ENCODE measurements at places on chromosomes 6 and 20.

DNA sequence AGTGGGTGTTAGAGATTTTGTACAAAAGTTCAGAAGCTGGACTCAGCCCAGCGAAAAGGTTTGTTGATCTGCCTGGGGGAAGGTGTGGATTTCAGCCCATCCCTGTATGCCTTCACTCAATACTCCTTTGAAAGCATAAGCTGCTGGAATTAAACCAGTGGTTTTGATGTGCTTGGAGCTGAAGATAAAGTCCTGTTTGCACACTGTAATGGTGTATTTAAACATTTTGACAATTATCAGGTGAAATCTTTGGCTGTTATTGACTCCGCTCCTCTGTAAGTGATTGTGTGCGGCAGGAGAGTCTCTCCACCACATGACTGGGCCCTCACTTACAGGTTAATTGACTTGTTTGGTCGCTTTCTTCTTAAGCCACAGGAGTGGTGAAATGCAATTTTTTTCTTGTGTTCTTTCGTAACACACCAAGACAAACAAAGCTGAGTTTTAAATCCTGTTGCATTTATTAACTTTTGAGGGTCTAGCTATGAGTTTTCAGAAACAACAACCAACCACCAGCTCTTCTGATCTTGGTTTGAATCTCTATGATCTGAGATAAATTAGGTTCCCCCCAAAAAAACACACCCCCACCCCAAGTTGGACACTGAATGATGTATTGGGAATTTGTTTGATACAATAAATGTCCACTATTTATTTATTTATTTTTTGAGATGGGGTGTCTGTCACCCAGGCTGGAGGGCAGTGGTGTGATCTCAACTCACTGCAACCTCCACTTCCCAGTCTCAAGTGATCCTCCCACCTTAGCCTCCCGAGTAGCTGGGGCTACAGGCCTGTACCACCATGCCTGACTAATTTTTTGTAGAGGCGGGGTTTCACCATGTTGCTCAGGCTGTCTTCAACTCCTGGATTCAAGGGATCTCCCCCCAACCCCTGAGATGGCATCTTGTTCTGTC, 46.3 kb upstream of the NCOA3 start:
- DNase-seq, result no peak

GRCh38 chr20:28562510-28562898, 2695.0 kb upstream of the DEFB115 start:
- DNase-seq, result peak; percentile 75

DNA sequence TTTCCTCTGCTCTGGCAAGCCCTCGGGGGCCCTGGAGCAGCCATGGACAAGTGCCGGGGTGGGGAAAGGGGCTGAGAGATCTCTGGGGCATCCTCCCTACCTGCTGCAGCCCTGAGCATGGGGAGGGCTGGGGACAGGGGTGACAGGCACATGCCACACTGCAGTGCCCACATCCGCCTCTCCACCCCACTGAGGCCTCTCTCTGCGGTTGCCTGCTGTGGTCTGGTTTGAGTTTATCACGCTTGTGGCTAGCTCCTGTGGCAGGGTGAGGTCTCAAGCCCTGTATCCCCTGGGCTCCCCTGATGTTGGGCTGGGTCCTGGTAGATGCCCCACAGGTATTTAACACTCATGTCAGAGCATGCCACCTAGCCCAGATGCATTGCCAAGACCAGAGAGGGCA, 52.9 kb upstream of the MLN start:
- DNase-seq, result no peak

DNA sequence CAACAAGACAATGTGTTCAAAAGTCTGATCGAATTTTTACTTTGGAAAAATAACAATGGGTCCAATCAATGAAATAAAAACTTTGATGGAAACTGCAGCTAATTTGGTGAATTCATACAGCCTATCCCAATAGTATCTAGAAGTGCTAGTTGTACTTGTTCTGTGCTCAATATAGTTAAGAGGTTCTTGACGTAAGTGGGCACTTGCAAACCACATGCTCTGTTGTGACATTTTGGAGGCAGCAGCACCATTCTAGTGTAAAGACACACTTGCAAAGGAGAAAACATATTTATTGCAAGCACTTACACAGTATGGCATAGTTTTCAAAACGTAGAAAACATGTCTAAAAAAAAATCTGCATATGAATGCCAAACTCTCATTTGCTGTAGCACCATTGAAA, 6.7 kb upstream of the KLHL31 start:
- no peak for DNase-seq

DNA sequence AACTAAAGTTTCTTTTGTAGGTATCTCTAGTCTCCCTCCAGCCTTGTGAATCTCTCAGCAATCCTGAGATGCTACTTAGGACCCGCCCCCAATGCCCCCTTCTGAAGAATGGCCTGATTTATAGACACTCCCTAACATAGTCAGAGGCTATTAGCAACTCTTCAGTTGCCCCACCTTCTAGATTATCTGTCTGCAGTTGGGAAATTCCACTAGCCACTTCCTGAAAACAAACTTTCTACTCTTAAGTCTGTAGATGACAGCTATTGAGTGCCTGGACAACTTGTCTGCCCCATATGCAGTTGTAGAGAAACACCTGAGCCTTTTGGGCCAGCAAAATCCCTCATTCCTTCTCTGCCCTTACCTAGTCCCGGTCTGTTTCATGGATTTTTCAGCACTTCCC, 188.2 kb upstream of the PREP start:
- peak; percentile 20 for DNase-seq

DNA sequence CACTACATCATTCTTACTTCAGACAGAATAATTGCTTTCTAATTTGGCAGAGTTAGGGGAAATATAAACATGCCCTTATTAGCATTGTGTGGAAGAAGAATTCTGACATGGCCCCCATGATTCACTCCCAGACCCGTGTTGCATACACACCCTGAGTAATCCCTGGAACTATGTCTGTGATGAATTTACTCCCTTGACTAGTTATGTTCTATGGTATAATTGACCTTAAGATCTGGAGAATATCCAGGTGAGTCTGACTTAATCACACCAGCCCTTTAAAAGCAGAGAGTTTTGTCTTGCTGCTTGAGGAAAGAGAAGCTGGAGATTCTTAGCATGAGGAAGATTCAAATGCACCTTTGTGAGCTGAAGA, 262.9 kb downstream of the SOX4 start:
- peak; percentile 91 for DNase-seq

- DNase-seq, result no peak
Observed at GRCh38 chr20:52824494-52825216, 147.5 kb upstream of the TSHZ2 start.

GRCh38 chr6:63883597-63883996, 248.0 kb downstream of the PHF3 start:
- no peak for DNase-seq

- peak; percentile 86 for DNase-seq
Observed at GRCh38 chr6:111591901-111592461, 13.7 kb downstream of the TRAF3IP2 start.

DNA sequence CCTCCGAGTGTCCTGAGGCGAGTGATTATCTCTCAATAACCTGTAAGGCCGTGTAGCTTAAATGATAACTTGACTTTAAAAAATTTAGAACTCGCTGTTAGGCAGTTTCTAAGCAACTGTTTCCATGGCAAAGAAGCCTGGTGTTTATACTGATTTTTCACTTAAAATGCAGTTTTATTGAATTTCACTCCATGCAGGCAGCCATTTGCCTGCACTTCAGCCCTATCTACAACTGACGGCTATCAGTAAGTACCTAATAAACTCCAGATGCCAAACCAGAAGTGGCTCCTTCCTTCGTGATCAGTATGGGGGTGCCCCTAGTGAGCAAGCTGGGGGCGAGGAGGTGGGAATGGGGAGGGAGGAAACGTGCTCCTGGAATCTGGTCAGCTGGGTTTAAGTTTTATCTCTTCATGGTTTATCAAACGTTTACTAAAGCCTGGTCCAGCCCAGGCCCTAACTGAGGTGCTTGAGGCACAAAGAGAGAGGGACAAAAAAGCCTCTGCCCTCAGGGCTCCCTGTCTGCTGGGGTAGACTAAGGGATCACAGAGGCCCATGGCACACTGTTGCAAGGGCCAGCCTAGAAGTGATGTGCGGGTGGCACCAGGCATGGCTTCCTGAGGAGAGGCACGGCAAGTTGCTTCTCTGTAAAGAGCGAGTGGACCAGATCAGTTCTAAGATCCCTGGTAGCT, 45.5 kb downstream of the TTI1 start:
- no peak for DNase-seq

- DNase-seq, result no peak
Observed at GRCh38 chr6:104548297-104548696, 311.4 kb downstream of the HACE1 start.

- DNase-seq, result no peak
Observed at GRCh38 chr6:113758826-113759574, 98.1 kb upstream of the MARCKS start.

DNA sequence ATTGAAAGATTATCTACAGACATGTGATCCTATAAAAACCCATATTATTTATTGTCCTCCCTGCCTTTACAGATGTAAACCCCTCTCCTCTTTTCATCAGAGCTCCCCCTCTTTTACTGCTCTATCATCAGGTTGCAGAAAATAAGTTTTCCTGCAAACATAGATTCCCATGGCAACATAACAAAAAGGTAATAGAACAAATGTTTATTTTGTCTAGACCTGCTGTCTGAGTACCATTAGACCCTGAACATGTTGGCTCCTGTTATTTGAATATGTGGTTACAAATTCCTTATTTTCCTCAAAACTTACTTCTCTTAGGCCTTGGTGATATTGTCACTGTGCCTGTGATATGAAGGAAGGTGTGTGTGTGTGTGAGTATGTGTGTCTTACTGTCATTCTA, 11.5 kb downstream of the MAPK14 start:
- DNase-seq, result no peak

GRCh38 chr6:90162648-90163387, 133.8 kb downstream of the BACH2 start:
- DNase-seq, result no peak

GRCh38 chr20:23436681-23437080, 2.8 kb upstream of the CSTL1 start:
- DNase-seq, result no peak

DNA sequence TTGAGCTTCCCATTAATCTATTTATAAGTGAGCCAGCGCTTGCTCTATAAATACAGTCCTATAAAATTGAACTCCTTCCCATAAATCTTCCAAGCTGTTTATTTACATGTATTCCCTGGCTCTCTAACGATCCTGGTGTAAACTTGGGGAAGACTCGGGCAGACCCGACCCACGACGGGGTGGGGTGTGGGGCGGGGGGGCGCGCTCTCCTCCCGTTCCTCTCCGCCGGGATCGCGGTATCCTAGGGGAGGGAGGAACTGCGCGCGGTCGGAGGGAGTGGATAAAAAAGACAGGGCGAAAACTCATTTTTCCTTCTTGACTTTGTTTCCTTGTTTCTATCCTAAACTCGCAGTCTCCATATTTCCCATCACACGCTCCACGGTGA, 31.1 kb downstream of the TFAP2B start:
- DNase-seq, result no peak

GRCh38 chr6:118844915-118845314, 49.0 kb upstream of the ASF1A start:
- DNase-seq, result no peak

- DNase-seq, result no peak
Observed at GRCh38 chr6:131443014-131443413, 130.0 kb upstream of the ARG1 start.

DNA sequence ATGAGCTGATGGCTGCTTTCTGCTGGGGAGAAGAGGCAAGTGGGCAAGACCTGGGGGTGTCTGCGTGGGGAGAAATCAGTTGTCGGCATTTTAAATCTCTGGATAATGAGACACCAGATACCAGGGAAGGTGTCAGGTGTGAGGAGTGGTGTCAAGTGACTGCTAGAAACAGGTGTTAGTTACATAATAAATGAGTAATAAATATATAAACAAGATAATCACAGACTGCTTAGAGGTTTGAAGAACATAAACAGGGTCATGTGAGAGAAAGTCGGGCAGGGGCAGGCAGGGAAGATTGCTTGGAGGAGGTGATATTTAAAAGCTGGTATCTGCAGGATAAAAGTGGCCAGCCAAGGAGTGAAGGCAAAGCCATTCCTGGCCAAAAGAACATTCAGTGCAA, 87.2 kb upstream of the RIN2 start:
- DNase-seq, result no peak

- no peak for DNase-seq
Observed at GRCh38 chr6:43834528-43835155, 64.6 kb downstream of the VEGFA start.

DNA sequence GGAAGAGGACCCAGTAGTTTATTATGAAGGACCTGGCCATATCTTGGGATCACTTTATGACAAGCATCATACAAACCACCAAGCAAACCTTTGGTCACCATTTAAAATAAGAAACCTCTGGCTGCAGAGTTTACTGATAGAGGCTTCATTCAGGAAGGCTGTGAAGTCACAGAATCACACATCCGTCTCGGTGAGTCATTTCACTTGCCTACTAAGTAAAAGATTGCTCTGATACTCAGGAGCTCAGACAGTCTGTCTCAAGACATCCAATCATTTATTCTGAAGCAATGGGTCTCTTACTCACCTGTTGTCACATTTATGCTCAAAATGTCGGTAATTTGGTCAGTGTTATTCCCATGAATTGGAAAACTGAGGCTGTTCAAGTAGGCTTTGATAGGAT, 33.7 kb downstream of the ADGRF5 start:
- no peak for DNase-seq

DNA sequence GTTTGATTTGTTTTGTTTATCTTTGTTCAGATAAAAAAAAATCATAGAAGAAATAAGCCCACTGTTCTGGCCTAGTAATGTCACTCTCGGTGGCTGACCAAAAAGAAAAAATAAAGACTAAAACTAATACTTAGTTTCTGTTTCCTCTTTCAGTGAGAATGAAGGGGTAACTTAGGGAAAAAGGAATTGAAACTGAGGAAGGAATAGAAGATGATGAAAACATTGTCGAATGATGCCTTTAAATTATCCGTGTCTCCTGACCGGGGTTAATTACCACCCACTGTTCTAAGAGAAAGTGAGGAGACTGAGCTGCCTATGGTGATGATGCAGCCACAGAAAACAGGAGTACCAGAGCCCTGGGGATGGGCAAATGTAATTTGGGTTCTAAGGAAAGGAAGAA, 73.1 kb downstream of the PTCHD4 start:
- no peak for DNase-seq

DNA sequence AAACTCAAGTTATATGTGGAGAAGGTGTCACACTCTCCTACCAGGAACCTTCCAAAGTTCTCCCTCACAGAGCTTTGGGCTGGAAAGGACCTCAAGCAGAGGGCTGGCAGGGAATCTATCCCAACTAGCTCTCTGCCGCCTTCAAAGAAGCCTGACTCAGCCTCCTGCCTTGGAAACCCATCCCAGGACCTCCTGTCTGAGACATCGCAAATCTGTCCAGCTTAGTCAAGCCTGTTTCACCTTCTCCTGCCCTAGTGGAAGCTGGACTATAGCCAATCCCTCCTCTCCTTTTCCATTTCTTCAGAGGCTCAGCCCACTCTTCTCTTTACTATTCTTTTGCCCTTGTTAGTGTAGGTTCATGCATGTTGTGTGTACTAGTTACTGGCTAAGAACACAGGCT, 48.2 kb upstream of the FOXP4 start:
- DNase-seq, result peak; percentile 69

All from fibroblast of skin of right quadriceps (primary cell).